ENCODE measurements at places on chromosomes 4 and X.

GRCh38 chrX:53644751-53645150 is 41.8 kb downstream of the HUWE1 start:
- DNase-seq, result no peak

DNA sequence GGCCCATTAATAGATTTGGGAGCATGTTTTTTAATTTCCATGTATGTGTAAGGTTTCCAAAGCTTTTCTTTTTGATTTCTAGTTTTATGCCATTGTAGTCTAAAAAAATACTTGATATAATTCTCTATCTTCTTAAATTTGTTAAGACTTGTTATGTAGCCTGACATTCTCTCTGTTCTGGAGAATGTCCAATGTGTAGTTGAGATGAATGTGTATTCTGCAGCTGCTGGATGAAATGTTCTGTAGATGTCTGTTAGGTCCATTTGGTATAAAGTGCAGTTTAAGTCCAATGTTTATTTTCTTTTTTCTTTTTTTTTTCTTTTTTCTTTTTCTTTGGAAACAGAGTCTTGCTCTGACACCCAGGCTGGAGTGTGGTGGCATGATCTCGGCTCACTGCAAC is 378.5 kb upstream of the MAD2L1 start:
- DNase-seq, result no peak

DNA sequence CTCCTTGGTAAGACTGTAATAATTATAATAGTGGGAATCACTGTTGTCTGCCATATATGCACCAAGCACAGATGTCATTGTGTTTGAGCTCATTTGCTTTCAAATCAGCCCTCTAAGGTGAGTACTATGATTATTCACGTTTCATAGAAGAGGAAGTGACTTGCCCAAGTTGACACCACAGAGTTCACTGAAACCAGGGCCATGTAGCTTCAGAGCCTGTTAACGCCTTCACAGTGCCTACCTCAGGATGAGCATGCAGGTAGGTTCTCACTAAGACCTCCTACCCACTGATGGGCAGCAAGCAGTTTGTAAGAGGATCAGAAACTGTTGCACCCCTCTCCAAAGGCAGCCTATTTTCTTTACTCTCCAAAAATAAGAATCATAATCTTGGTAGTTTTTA is 27.4 kb downstream of the TMPRSS11A start:
- DNase-seq, result no peak

DNA sequence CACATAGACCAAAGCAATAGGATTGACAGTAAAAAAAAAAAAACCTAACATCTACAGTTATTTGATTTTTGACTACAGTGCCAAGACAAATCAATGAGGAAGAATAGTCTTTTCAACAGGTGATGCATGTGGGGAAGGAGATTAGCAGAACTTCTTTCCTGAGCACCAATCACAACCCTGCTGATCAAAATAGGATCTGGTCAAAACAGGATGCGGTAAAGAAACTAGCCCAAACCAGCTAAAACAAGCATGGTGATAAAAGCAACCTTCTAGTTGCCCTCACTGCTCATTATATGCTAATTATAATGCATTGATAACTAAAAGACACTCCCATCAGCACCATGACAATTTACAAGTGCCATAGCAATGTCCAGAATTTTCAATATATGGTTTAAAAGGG is 667.5 kb downstream of the GRXCR1 start:
- no peak for DNase-seq

- DNase-seq, result no peak
Observed at GRCh38 chr4:15149234-15149838, 147.1 kb downstream of the CPEB2 start.

GRCh38 chr4:8603931-8604330 is 11.4 kb downstream of the CPZ start:
- DNase-seq, result no peak

DNA sequence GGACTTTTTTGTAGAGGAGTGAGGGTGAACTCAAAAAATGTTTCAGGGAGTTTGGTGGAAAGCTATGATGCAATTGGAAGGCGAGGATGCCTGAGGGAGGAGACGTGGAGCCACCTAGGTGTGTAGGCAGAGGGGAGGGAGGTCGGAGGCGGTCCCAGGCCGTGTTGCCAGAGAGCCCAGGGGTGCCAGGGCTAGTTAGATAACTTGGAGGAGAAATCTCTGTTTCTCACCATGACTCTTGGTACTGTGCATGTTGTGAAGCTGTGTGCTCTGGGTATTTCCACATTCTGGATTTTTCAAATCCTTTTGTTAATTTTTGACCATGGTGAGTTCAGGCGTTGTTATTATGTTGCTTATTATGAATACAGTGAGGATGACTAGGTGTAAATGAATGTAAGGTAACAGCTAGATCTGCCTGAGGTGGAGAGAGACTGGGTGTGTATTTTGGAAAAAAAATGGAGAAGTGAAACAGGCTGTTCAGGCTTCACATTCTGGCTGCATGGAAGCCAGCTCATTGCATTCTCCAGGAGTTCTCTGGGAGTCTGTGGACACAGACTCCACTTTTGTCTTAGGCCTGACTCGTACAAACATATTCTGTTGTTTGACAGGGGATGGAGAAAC is 4.5 kb downstream of the RAB9A start:
- DNase-seq, result no peak

- no peak for DNase-seq
Observed at GRCh38 chrX:19243431-19243830, 100.3 kb upstream of the PDHA1 start.

GRCh38 chrX:140701480-140701879 is 8.1 kb upstream of the LINC00632 start:
- DNase-seq, result no peak

Measured in suprapubic skin (tissue), 4 donors.